Neural cell (in vitro differentiated cells): ENCODE measurements at places on chromosomes 1 and 21. TPM values are rescaled to one million over a fixed set of nuclear protein-coding genes. Genes with fewer than 3 reads are reported as not detected.

The FAM72D gene
- polyA plus RNA-seq = 0.58 TPM in 1 of 2 replicates, not detected in the other

The AQP10 gene
- polyA plus RNA-seq = not detected in 2 replicates

The APOBEC4 gene
- polyA plus RNA-seq = not detected in 2 replicates

The NUP210L gene
- 0.09 TPM in 1 of 2 replicates, not detected in the other for polyA plus RNA-seq

The TTC13 gene
- polyA plus RNA-seq = 33.8 and 36.7 TPM in 2 replicates

The NPHS2 gene
- not detected in 2 replicates for polyA plus RNA-seq

The GPR52 gene
- polyA plus RNA-seq = not detected in 2 replicates

The PGLYRP3 gene
- not detected in 2 replicates for polyA plus RNA-seq

The ARHGEF16 gene
- polyA plus RNA-seq = 0.64 and 0.96 TPM in 2 replicates

The CD34 gene
- not detected in 2 replicates for polyA plus RNA-seq

The PLEKHN1 gene
- polyA plus RNA-seq = 0.28 and 1.1 TPM in 2 replicates

The RCSD1 gene
- polyA plus RNA-seq = not detected in 2 replicates

The C2CD4D gene
- not detected in 2 replicates for polyA plus RNA-seq

The OR14K1 gene
- not detected in 2 replicates for polyA plus RNA-seq

The PCP4 gene
- 9.2 and 10.1 TPM in 2 replicates for polyA plus RNA-seq

The GPR61 gene
- 9.7 and 13.2 TPM in 2 replicates for polyA plus RNA-seq

The CASQ2 gene
- not detected in 2 replicates for polyA plus RNA-seq

The PLA2G2F gene
- polyA plus RNA-seq = not detected in 2 replicates

The RER1 gene
- polyA plus RNA-seq = 58.5 and 58.7 TPM in 2 replicates

The TAS1R1 gene
- polyA plus RNA-seq = not detected in 2 replicates

The CFAP74 gene
- polyA plus RNA-seq = 0.22 TPM in 1 of 2 replicates, not detected in the other
